ENCODE measurements at places on chromosomes 13 and 19. TPM values are rescaled to one million over a fixed set of nuclear protein-coding genes. Genes with fewer than 3 reads are reported as not detected.

The ZNF440 gene
- polyA plus RNA-seq = 1.5 TPM

The C19orf33 gene
- polyA plus RNA-seq = 1.2 TPM

The THSD8 gene
- polyA plus RNA-seq = 5.3 TPM

The NPAS1 gene
- not detected for polyA plus RNA-seq

All from naive B cell (primary cell).